Stimulated activated CD4-positive, alpha-beta T cell treated with anti-CD3 and anti-CD28 coated beads, Interleukin-12 subunit alpha, Interleukin-12 subunit beta, amount 100 ng/mL, for 24 hours (primary cell): ENCODE measurements at places on chromosomes 4 and X.

GRCh38 chr4:182188622-182189021, 54.6 kb upstream of the TENM3 start:
- DNase-seq: no peak

DNA sequence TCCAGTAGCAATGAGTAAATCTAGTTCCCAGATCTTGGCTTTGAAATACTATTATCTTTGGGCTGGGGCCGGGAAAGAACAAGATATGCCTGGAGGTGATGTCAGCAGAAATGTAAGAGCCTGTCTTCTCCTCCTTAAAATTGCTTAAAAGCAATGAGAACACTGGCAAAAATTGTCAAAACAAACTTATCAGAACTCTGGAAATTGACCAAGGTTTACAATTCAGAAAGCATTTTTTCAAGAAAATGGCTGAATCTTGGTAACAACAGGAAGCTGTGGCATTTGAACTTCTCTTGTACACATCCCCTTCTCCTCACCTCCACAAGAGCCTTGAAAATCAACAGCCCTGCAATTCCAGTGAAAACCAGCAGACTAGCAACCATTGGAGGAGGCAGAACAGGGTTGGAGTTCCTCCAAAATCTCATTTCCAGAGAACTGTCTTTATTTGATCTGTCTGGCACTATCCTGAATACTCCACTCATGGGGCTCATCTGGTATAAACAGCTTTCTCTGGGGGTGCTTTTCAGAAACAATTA, 13.5 kb downstream of the TIMP1 start:
- no peak for DNase-seq

GRCh38 chr4:22434895-22435294, 81.0 kb downstream of the ADGRA3 start:
- DNase-seq: no peak

DNA sequence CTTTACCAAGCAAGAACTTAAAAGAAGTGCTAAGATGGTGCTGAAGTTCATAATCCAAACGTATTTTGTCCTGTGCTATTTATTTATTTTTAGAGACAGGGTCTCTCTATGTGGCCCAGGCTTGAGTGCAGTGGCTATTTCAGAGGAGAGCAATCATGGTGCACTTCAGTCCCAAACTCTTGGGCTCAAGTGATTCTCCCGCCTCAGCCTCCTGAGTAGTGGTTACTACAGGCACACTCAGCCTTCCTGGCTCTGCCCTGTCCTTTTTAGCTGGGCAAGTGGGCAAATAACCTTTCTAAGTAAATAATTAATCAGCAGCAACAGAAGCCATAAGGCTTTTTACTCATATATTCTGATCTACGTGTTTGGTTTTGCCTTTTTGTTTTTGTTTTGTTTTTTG, 2.6 kb downstream of the NSD2 start:
- no peak for DNase-seq

- no peak for DNase-seq
Observed at GRCh38 chr4:174631901-174632758, 109.8 kb upstream of the HPGD start.

DNA sequence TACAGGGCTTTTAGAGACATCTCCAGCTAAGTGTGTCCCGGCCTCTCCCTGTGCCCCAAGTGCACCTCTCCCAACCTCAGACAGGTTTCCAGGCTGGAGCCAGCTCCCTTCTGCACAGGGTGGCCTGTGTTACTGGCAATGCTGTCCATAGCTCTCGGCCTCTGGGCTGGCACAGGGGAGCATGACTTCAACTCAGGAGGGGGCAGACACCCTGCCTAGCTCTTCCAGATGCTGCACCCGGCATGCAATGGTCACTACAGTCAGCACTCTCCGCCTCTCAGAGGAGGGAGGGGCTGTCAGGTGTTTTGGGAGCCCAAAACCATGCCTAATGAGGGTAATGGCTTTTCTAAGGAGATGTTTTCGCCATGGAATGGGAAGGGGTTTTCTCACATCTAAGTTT, 2.4 kb upstream of the IRAK1 start:
- no peak for DNase-seq

DNA sequence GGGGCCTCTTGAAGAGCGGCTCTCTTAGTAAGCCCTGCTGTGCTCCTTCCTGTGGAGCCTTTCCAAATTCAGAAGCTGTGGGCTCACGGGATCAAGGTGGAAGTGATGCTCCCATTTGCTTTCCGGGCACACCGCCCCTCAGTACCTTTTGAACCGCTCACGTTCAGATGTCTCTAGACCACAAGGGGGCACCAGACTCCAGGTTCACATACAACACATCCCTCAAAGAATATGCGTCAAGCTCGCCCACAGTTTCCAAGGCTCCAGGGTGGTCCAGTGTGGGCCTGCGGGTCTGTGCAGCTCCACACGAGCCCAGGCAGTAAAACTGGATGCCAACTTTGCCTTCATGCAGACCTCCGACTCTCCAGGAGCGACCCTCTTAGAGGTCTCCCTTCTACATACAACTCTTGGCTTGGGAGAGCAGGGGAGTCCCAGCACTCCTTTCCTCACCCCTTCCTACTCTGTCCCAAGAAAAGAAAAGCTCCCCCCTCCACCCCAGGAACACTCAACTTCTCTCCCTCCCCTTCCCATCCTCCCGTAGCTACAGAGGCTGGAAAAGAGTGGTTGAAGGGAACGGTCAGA, 11.0 kb downstream of the SUPT20HL1 start:
- DNase-seq: peak; percentile 30

DNA sequence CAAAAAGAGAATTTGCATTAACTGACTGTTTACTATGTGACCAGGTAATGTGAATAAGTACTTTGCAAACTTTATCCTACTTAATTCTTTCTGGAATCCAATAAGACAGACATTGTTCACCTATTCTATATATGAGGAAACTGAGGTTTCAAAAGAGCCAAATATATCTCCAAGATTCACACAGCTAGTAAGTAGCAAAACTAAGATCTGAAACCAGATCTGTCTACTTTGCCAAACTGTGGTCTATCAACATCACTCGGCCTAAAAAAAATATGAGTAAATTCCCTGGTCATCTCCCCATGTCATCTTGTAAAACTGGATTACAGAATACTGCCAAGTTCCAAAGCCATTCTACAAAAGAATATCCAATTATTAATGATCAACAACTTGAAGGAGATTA, 52.8 kb downstream of the ANAPC10 start:
- no peak for DNase-seq

GRCh38 chr4:145868637-145869409, 69.8 kb downstream of the ZNF827 start:
- DNase-seq: no peak

- DNase-seq: no peak
Observed at GRCh38 chr4:182293691-182294255, 50.6 kb downstream of the TENM3 start.

DNA sequence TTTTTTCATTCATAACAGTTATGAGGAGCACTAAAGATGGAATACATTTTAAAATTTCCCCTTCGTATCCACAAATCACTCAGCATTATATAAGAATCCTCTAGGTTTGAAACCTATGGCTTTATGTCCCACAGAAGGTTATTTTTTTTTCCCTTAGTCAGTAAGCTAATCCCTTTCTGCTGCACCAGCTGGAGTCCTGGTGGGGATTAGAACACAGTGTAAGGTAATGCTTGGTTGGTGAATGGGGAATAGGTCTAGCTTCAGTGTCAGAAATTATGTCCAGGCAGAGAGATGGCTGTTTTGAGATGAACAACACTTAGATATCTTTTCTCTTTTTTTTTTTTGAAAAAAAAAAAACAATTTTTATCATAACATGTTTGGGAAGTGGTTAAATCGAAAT, 116.6 kb downstream of the RASGEF1B start:
- DNase-seq: no peak

GRCh38 chr4:185716577-185717376, 95.2 kb downstream of the SORBS2 start:
- DNase-seq: no peak

GRCh38 chr4:121728066-121728465, 31.3 kb upstream of the ANXA5 start:
- no peak for DNase-seq

- DNase-seq: no peak
Observed at GRCh38 chr4:104941661-104942062, 205.0 kb upstream of the TET2 start.

DNA sequence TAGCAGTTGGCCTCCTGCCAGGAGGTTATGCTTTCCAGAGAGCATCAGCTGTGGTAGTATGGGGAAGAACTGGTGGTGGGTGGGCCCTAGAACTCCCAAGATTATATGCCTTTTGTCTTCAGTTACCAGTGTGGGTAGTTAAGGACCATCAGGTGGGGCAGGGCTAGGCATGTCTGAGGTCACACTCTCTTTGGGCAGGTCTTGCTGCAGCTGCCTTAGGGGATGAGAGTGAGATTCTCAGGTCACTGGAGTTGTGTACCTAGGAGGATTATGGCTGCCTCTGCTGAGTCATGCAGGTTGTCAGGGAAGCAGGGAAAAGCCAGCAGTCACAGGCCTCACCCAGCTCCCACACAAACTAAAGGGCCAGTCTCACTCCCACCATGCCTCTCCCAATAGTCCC, 172.9 kb upstream of the GYPA start:
- DNase-seq: no peak

GRCh38 chr4:48193921-48194468, 59.9 kb upstream of the TXK start:
- DNase-seq: no peak

DNA sequence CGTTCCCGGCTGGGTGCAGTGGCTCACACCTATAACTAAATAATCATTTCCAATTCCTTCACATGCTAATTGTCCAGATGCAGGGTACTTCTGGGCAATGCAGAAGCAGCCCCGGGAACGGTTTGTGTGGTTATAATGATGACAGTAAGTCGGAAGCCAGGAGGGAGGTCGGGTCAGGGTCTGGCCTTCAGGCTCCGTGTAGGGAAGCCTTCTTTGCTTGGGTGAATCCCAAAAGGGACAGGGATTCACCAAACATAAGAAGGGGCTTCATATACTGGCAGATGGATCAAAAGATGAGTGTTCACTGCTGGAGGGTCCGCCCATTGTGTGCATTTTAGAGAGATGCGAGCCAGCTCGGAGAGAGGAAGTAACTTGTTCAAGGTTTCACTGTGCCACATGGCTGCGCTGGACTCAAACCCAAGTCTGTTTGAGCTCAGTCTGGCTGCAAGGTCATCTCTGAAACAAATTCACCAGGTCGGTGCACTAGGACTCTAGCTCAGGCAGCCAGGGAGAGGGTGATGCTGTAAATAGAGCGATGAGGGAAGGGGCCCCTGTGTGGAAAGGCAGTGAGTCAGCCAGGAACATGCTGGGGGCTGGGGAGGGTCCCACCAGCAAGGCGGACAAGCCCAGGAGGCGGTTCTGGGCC, 4.8 kb upstream of the KIAA0232 start:
- no peak for DNase-seq

DNA sequence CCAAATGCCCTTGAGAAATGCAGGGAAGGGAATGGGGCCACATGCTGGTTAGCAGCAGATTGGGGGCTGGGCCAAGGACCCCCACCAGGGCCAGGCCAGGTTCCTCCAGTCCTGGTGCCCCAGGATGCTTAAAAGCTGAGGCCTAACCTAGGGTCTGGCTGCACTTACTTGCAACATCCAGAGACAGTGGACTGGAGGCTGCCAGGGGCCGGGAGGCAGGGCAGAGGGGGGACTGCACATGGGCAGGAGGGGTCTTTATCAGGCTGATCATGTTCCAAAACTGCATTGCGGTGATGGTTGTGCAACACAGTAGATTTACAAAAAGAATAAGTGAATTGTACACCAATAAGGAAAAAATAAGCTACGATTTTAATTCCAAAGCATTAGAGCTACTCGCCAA, 36.8 kb upstream of the C4orf50 start:
- DNase-seq: no peak

GRCh38 chr4:30718641-30719453, 1.3 kb upstream of the PCDH7 start:
- no peak for DNase-seq
